ENCODE measurements at places on chromosomes 1 and 21. TPM values are rescaled to one million over a fixed set of nuclear protein-coding genes. Genes with fewer than 3 reads are reported as not detected.

C4BPA gene
- not detected for total RNA-seq

ALPL gene
- not detected for total RNA-seq

ADCY10 gene
- not detected for total RNA-seq

ATP1A4 gene
- total RNA-seq = not detected

ABCB10 gene
- 28.2 TPM for total RNA-seq

CR1L gene
- total RNA-seq = not detected

MTOR gene
- 57.2 TPM for total RNA-seq

NES gene
- not detected for total RNA-seq

GFI1 gene
- total RNA-seq = 47.8 TPM

TRPM2 gene
- 13.9 TPM for total RNA-seq

ANKRD65 gene
- total RNA-seq = not detected

CFAP141 gene
- total RNA-seq = not detected

HSPB7 gene
- total RNA-seq = not detected

KCNC4 gene
- total RNA-seq = 8.2 TPM

TRIM45 gene
- 0.33 TPM for total RNA-seq

ZC3H12A gene
- total RNA-seq = 21.9 TPM

ALX3 gene
- total RNA-seq = not detected

SMYD3 gene
- 17.1 TPM for total RNA-seq

TEDDM1 gene
- not detected for total RNA-seq

RAB29 gene
- total RNA-seq = 51.7 TPM
